ENCODE measurements at places on chromosomes 2 and 18.

DNA sequence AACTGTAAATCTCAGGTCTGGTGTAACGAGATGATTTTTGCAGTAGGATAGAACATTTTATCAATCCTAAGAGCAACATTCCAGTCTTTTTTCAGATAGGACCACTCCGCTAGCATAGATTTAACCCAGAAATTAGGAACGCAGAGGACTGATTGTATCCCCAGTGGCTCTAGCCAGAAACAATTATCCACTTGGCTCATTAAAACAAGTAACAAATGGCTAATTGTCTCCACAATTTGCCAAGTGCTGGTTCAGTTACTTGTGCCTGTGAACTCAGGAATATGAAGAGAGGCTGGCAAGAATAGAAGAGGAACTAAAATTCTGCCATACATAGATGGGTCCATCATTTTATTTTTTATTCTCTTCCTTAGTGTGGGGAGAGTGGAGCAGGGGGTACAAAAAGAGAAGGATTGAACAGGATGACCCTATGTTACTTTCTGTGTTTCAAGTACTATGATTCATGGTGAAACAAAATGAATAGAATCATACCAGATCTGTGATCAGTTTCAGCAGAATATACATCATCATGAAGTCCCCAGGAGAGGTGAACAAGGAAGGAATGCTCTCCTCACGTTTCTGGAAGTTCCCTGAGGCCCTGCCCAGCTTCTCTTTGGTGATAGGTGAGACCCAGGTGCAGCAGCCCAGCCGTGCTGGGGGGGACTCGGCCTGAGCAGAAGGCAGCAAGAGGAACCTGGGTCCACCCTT lies 121.6 kb downstream of the ARL4C start:
- no peak for DNase-seq

DNA sequence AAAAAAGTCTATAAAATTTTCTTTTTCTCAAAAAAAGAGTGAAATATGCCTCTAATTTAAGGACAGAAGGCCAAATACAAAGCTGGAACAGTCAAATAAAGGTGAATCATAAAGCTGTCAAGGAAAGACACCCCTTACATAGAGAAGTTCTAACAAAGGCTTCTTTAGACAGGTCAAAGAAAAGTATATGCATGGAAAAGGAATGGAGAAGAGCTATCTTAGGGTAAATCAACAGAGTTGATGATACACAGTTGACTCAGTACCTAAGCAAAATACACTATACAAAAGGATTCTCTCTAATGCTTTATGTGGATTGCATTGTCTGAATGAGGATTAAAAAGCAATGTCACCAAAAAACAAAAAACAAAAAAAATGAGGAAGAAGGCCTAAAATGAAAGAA lies 214.8 kb downstream of the TXNL1 start:
- no peak for DNase-seq

GRCh38 chr18:24019641-24020331 lies 5.2 kb downstream of the TTC39C start:
- no peak for DNase-seq

- no peak for DNase-seq
Observed at GRCh38 chr2:73077424-73077795, 5.9 kb upstream of the SFXN5 start.

DNA sequence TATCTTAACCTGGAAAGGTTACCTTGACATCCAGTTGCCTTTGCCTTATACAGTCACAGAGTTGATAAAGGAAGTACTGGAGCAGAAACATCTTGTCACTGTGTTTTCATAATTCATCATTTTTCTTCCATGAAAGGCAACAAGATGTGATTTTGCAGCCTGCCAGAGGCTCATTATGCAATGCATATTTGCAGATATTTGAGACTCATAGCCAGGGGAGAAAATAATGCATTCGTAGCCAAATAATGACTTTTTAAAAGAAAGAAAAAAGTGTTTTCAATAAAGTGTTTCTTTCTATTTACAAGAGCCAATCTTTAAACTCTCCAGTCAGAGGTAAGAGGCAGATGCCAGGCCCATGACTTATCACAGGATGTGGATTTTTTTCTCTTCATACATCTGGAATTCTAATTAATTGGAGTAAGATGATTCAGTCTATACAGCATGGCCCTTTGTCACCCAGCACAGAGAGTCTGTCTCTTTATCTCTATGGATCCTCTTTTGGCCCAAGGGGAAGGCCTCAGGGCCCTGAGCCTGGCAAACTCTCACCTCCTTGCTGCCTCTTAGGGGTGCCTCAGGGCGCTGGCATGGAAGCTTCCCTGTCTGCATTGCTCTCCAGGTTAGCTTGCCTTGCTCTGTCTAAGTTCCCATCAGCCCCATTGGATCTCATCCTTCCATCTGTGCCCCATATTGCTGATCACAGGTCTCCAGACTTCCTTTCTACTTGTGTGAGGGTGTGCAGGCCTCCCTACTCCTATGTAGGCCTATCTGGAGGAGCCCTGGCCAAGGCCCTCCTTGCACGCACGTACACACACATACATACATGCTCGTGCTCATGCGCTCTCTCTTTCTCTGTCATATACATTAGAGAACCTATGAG lies 247.7 kb downstream of the TPGS2 start:
- DNase-seq, result no peak

DNA sequence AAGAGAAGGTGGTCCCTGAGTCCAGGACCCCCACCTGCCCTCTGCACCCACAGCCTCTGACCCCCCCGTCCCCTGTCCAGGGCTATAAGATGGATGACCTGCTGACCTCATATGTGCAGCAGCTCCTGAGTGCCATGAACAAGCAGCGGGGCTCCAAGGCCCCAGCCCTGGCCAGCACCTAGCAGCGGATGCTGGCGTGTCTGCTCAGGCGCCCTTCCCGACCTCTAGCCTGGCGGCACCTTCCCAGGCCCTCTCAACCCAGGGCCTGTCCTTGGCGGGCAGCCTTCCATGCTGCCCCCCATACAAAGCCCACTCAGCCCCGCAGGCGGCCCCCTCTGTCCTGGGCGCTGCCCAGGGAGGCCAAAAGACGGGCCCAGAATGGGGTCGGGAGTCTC lies 8.7 kb upstream of the GPR17 start:
- DNase-seq, result no peak

- DNase-seq, result no peak
Observed at GRCh38 chr2:166092889-166093288, 34.9 kb downstream of the SCN1A start.

- no peak for DNase-seq
Observed at GRCh38 chr18:69691008-69691760, 256.5 kb downstream of the CD226 start.

DNA sequence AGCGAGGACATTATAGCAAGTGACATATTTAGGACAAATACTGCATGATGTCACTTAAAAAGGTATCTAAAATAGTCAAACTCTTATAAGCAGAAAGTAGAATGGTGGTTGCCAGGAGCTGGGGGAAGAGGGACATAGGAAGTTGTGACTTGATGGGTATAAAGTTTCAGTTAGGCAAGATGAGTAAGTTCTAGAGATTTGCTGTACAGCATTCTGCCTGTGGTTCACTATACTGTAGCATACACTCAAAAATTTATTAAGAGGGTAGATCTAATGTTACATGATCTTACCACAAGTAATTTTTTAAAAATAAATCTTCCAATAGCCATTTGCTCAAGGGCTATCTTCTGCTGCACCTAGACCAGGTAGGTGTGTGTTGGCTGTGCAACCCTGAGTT lies 78.1 kb upstream of the NPAS2 start:
- no peak for DNase-seq

- DNase-seq, result no peak
Observed at GRCh38 chr2:60936757-60937156, 55.4 kb downstream of the REL start.

- DNase-seq, result no peak
Observed at GRCh38 chr2:157421331-157421944, 22.5 kb downstream of the CYTIP start.

- no peak for DNase-seq
Observed at GRCh38 chr2:14292964-14293363, 339.6 kb upstream of the LRATD1 start.

- no peak for DNase-seq
Observed at GRCh38 chr2:11338580-11338979, 5.9 kb downstream of the ROCK2 start.

- DNase-seq, result no peak
Observed at GRCh38 chr2:113114224-113114945, 13.0 kb upstream of the IL1RN start.

GRCh38 chr2:172094294-172095145 lies 8.2 kb downstream of the DLX2 start:
- no peak for DNase-seq

- DNase-seq, result no peak
Observed at GRCh38 chr2:197293252-197294007, 17.1 kb downstream of the ANKRD44 start.

DNA sequence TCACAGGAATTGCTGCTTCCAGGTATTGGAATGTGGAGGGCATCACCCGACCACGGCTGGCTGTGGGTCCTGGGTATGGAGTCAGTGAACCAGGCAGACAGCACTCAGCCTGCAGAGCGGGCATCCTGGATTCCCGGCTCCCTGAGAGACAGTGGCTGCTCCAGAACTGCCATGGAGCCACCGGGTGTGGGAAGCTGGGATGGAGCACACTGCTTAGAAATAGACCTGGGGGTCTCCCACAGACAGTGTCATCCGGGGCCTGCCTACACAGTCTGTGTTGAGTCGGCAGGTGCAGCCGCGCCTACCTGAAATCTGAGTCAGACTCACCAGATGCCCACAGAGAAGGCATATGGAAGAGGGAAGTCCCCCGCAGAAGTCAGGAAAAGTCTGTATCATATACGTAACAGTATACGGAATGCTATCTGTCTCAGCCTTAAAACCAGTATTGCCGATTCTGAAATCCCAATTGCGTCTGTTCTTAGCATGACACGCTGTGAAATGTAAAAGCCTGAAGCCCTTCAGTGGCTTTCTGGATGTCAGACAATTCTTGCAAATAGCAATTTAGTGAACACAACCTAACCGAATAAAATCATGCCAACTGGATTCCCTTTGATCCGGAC lies 509.7 kb upstream of the MYT1L start:
- DNase-seq, result no peak

DNA sequence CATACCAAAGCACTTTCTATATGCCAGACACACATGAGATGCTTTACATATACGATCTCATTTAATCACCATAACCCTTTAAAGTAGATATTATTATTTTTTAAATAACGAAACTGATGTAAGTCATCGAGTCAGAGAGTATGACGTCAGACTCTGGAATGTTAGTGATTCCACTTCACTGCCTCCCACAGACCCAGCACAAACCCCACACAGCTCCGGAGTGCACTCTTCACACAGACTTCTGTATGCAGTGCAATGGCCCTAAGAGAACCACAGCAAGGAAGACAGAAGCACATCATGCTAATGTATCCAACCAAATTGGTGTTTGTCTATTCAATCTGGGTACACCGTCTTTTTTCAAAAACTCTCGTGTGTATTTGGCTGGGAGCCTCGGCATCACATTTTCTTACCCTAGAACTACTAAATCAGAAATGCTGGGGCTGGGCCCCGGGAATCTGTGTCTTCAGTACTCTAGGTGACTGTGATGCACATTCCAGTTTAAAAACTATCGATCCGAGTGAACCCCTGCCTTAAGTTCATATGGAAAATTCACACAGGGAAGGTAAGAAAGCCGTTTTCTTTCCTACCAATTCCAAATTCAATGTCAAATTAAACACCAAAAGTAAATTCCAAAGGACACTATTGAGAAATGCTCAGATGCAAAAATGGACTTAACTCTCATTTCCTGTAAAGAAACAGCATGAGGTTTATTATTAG lies 117.7 kb upstream of the ACVR1C start:
- no peak for DNase-seq

GRCh38 chr2:97678298-97678697 lies 8.8 kb downstream of the C2orf92 start:
- no peak for DNase-seq

DNA sequence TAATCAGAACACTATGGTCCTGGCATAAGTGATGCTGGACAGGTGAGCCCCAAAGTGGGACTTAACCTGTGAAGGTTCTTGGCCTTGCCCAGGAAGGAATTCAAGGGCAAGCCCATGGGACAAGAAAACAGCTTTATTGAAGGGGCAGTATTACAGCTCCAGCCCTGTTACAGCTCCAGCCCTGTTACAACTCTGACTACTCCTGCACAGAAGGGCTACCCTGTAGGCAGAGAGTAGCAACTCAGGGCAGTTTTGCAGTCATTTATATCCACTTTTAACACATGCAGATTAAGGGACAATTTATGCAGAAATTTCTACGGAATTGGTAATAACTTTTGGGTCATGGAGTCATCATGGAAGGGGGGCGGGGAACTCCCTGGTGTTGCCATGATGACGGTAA lies 15.7 kb downstream of the IL37 start:
- no peak for DNase-seq

DNA sequence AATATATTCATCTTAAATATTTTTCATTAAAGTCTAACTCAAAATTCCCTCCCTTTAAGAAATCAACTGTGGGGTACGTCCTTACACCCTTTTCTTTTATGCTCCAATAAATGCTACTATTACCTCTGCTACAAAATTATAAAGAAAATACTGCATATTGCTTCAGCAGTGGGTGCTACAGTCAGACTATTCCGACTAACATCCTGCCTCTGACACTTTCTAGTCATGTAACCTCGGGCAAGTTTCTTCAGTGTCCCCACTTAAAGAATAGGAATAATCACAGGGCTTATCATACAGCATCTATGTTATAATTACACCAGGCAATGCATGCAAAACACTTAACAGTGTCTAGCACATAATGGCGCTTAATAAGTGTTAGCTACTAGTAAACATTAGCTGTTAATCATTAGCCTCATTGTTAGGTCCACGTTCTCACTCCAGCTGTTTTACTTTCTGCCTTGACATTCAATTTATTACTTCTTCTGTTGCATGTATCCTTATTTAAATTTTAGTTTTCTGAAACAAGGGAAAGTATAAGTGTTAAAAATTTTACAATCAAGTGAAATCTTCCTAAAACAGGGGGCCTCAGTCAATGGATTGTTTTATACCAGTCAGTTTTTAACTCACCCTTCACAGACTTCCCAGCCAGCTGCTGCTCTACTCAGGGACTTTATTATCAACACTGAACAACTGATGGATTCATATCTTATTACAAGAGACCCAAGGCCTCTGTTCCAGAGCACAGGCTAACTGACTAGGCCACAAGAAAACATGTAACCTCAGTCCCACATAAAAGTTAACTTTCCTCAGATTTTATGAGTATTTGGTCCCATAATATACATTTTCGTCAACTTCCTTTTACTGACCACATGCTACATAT lies 54.0 kb downstream of the CLASP1 start:
- no peak for DNase-seq

DNA sequence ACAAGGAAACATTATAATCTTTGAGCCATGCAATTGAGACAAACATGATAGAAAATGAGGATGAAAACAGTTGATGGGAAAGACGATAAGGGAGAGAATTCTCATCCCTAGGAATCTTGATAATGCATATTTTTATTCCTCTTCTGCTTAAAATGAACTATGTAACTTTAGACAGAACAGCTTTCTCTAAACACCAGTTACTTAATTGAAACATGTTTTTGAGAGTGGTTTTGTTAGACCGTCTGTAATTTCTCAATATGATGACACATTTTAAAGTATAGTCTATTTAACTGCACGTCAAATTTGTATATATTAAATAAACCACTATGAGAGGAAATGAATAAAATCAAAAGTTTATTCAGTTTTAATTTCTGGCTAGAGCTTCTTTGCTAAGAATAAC lies 1453.9 kb upstream of the NXPH2 start:
- DNase-seq, result no peak

- no peak for DNase-seq
Observed at GRCh38 chr2:24957976-24958375, 13.8 kb downstream of the DNAJC27 start.
